ENCODE measurements at places on chromosomes 12 and 14.

DNA sequence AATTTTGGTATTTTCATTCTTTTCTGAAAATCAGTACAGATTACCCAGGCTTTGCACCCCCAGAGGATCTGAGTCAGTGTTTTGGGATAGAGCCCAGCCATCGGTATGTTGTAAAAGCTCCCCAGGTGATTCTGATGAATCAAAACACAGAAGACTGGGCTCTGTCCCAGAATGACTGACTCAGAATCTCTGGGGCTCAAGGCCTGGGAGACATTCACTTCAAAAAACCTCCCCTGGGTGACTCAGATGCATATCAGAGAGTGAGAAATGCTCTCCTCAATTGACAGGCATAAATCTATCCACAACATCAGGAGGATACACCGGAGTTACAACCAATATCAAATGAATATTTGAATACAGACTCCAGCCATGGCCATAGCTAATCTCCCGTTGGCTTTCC is 32.6 kb downstream of the SLC35F4 start:
- DNase-seq: no peak

DNA sequence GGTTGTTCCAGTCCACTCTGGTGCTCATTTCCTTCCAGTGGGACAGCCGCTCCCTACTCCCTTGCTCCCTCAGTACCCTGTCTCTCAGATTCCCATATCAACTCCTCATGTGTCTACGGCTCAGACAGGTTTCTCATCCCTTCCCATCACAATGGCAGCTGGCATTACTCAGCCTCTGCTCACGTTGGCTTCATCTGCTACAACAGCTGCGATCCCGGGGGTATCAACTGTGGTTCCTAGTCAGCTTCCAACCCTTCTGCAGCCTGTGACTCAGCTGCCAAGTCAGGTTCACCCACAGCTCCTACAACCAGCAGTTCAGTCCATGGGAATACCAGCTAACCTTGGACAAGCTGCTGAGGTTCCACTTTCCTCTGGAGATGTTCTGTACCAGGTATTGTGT is 69.9 kb downstream of the RAD52 start:
- no peak for DNase-seq

GRCh38 chr14:72763892-72764291 is 130.0 kb downstream of the DPF3 start:
- DNase-seq: no peak

GRCh38 chr12:69099201-69099837 is 140.1 kb upstream of the CPSF6 start:
- no peak for DNase-seq

DNA sequence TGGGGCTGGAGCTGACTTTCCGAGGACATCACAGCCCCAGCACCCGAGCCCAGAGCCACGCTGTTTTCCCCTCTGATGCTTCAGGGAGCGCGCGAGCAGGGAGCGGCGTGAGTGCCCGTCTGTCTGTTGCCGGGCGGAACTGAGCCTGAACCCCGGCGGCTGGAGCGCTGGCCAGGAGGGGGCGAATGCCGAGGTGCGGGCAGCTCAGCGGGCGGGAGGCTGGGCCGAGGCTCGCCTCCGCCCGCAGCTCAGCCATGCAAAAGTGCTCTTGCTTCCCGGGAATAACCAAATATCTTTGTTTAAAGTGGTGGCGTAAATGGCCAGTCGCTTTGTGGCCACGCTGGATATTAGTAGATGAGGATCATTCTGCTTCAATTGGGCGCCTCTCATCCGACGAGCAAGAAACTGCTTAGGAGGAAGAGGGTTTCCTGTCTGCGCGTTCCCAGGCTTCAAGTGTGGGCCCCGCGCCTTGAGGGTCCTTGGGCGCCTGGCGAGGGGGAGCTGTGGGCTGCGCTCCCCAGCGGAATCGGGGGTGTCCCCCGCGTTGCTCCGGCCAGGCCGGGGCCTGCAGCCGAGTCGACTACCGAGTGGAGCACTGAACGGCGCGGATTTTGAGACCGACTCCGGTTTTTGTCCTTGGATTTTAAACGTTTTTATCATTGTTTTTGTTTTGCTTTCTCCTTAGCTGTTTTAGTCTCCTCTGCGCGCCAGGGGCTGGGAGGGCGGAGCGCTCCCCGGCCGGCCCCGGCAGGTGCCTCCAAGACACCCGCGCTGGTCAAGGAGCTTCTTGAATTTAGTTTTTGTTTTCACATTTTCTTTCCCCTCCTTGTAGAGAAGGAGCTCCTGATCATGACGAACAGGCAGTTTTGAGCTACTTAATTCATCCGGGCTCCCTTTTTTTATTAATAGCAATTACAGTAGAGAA is 831 bp upstream of the NKX2-1 start:
- DNase-seq: no peak

GRCh38 chr14:88729159-88729558 is 63.6 kb downstream of the EML5 start:
- no peak for DNase-seq

DNA sequence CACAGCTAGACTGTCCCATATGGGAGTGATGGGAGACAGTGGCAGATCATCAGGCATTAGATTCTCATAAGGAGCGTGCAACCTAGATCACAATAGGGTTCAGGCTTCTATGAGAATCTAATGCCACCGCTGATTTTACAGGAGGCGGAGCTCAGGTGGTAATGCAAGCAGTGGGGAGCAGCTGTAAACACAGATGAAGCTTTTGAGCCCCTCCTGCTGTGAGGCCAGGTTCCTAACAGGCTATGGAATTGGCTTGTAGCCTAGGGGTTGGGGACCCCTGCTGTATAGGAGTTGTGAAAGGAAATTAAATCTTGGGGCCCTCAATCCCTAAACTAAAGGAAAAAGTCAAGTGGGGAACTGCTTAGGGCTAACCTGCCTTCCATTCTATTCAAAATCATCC is 29.6 kb downstream of the ADIPOR2 start:
- DNase-seq: no peak
